ENCODE measurements at places on chromosomes 12 and 14.

DNA sequence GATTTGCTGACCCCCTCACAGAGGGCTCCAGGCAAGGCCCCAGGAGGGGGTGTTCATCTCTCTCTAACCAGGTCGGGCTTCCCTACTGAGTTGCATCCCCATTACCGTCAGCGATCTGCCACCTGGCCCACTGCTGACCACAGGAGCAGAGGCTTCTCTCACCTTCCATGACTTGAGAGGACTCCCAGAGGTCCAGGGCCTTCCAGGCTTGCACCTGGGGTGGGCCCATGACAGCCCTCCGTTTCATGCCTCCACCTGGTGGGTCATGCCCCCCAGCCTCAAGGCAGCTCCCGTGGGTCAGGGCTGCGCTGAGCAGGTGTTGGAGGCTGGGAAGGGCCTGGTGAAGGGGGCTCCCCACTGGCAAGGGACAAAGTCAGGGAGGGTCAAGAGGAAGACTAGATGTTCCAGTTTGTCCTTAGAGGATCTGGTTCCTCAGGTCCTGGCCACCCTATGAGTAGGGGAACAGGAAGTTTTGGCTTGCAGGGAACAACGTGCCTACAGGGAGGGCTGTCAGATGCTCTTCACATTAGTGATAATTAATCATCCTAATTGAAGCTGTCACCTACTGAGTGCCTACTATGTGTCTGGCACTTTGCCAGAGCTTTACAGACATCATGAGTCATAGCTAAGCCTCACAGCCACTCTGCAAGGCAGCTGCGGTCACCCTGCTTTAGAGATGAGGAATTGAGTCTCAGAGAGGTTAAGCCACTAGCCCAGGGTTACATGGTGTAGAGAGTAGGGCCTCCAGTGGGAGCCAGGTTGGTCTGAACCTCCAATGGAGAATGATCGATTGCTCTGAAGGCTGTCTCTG lies 13.8 kb downstream of the NFKBIA start:
- DNase-seq, result no peak

DNA sequence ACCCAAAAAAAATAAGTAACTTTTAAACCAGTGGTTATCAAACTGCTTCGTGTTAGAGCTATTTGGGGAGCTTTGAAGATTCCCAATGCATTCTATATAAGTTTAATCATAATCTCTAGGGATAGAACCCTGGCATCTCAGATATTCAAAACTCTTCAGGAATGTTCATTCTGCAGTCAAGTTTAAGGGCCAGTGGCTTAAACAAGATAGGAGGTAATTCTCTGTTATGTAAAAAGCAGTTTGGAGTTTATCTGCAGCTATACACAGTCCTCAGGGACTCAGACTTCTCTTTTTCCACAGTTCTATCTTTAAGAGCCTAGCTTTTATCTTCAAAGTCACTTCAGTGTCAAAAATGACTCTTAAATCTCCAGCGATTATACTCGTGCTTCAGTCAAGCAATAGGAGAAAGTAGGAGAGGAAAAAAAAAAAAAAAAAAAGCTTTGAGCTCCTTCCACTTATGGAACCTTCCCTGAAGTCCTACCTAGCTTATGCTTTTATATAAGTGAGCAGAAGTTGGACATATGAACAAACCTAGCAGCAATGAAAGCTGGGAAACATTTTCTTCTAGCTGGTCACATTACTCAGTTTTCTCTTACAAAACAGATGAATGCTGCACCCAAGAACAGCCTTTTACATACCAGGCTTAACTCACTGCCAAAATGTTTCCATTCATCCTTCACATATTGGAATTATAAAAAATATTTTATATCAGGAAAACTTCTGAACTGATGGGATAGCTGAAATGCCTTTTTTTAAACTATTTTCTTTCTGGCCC lies 302.8 kb downstream of the FSCB start:
- no peak for DNase-seq

GRCh38 chr12:13278249-13278787 lies 81.8 kb downstream of the EMP1 start:
- peak; percentile 11 for DNase-seq

DNA sequence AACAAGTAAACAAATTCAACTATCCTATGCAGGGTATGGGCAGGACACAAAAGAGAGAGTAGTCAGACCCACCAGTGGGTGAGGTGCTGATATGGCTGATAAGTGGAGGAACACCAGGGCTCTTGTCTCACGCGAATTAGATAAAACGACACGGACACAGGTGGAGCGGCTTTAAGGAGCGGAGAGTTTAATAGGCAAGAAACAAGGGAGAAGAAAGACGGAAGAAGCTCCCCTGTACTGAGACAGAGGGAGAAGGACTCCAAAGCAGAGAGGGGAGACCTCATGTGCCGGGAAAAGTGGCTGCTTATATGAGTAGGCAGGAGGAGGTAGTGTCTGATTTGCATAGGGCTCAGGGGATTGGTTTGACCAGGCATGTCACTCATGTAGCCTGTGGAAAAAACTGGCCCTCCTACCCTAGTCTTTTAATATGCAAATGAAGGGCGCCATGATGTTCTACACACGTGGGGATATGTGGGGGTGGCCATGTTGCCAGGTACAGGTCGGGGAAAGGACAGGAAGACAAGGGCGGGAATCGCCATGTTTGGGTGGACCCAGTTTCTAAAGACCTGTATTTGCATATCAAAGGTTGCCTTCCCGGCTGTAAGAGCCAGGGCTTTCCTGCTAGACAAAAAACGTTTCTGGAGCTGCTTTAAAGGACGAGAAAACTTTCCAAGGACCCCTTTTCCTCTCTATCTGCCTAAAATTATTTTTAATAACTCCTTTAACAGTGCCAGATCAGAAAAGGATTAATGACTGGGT lies 28.8 kb downstream of the RPGRIP1 start:
- no peak for DNase-seq

DNA sequence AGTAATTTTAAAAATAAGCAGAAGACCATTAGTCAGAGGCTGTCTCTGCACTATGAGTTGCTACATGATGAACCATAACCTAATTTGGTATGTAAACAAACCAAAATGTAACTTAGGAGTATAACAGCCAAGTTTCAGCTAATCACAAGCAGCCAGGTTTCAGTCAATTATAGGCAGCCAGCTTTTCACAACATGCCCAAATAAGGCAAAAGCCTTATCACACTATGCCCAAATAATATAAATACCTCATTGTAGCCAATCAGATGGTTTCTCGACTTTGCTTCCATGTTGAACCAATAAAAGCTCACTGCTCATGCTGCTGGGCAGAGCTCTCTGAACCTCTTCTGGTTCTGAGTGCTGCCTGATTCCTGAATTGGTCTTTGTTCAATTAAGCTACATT lies 38.6 kb downstream of the GARIN6 start:
- DNase-seq, result no peak

GRCh38 chr12:12356467-12356895 lies 397 bp upstream of the BORCS5 start:
- DNase-seq, result no peak

GRCh38 chr12:42912367-42912766 lies 322.8 kb upstream of the PRICKLE1 start:
- DNase-seq, result no peak

GRCh38 chr12:107464644-107465043 lies 221.0 kb upstream of the PWP1 start:
- no peak for DNase-seq

- no peak for DNase-seq
These were observed 6.3 kb upstream of the ART4 start for GRCh38 chr12:14849661-14850060.

DNA sequence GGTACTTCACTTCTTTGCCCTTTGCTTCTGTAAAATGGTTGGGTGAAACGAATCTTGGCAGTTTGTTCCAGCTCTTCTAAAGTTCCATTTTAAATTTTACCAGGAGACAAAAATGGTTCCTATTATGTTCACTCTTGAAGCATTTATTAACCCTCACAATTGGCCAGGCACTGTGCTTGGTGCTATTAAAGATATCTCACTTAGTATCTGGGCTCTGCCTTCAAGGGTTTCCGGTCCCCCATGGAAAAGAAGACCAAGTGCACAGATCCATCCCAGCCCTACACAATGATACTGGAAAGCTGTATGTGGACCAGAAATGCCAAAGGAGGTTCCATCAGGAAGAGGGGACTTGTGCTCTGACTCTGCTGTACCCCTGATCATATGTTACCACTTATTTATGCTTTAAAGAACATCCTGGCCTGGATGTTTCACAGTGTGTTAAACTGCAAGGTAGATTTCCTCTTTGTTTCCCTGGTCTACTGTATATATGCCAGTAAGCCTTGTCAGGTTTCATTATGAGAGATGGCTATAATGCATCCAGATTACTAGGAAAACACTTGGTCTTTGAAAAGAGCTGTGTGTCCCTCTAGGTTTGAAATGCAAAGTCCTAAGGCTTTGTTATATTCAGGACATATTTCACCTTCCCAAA lies 154.8 kb downstream of the PRKCH start:
- no peak for DNase-seq

GRCh38 chr14:75230140-75230792 lies 48.4 kb upstream of the FOS start:
- DNase-seq, result peak; percentile 20
